GM04503 (cell line): ENCODE measurements at places on chromosomes 1 and 21.
A peak's percentile ranks its signal among the peaks of the same experiment; 100 is the strongest.

- no peak for DNase-seq
Observed at GRCh38 chr1:161311595-161312181, 1.9 kb upstream of the MPZ start.

DNA sequence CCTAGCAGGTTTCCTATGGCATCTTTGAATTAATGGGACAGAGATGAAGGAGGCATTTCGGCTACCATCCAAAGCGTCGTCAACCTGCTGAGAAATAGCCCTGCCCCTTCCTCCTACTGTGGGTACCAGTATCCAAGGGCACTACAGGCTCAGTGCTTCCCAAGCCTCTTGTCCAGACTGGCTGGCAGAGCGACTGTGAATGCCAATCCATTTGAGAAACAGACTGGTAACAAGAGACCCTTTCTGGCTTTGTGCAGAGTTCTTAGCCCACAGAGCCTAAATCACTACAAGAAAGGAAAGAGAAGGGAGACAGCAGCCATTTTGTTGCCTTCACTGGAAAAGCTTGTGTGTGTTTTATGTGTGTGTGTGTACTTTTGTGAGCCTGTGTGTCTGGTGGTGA lies 115.5 kb downstream of the HMGB4 start:
- DNase-seq = no peak

- DNase-seq = peak; percentile 54
Observed at GRCh38 chr1:167428395-167428794, 89.9 kb downstream of the CD247 start.

GRCh38 chr21:37780991-37781983 lies 135.0 kb downstream of the KCNJ6 start:
- no peak for DNase-seq

- DNase-seq = no peak
Observed at GRCh38 chr1:116075990-116076389, 35.2 kb upstream of the MAB21L3 start.

GRCh38 chr21:34889320-34889675 lies 159.8 kb downstream of the RUNX1 start:
- no peak for DNase-seq

GRCh38 chr21:31903896-31904295 lies 31.1 kb downstream of the HUNK start:
- DNase-seq = no peak

- no peak for DNase-seq
Observed at GRCh38 chr1:114458237-114458777, 52.7 kb downstream of the TRIM33 start.

GRCh38 chr1:172135076-172135672 lies 285.3 kb upstream of the C1orf105 start:
- DNase-seq = no peak
